ENCODE measurements at places on chromosomes 12 and 14.

DNA sequence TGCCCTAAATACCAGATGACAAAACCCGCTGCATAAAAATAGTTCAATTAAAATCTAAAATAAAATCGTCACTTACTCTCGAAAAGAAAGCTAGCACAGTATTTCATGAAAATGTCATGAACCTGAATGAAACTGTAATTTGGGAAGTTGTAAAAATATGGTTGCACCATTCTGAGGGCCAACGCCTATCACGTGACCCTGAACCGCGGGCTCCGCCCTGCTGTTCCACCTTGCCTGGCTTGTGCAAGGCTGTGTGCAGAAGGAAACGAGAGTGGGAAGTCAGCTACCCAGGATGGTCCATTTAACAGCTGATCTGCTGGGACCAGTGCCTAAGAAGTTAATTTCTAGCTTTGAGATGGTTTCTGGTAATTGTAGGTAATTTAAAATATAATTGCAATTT, 91.7 kb upstream of the BMP4 start:
- DNase-seq: no peak

DNA sequence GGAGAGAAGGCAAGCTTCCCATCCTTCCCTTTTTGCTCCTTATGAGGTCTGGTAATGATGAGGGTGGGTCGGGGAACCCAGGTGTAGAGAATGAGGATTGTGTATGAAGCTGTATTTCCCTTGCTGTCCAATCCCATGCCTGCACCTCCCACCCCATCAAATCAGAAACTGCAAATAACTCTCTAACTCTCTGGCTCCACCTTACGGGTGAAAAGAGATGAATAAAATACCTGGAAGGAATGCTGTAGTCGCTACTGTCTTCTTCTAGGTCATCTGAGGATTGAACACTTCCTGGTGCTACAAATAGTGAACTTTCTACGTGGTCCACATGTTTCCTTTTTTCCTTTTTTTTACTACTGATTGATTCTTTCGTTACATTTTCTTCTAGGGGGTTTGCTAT, 38.9 kb upstream of the DICER1 start:
- DNase-seq: no peak

GRCh38 chr14:29671034-29671433, 256.6 kb downstream of the PRKD1 start:
- DNase-seq: no peak

DNA sequence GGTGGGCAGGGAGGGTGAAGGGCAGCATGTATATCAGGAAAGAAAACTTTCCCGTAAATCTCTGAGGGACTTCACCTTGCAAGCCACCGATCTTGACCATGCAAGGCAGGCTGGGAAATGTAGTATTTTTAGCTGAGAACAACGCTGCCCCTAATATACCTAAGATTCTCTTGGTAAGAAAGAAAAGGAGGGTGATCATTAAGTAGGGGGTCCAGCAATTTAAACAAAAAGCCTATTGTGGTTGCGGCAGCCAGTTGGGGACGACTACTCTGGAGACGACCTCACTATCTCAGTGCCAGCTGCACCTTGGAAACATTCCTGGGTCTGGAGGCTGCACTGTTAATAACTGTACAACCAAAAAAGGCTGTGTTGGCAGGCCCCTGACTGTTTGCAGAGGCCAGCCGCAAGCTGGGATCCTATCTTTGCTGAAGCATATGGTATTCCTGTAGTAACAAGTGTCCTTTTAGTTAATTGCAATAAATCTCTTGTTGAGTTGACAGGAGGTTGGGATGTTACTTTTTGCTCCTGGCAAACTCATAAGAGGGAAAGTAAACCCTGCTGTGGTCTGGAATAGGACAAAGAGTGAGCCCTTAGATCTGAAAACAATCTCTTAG, 6.4 kb downstream of the APOLD1 start:
- no peak for DNase-seq

DNA sequence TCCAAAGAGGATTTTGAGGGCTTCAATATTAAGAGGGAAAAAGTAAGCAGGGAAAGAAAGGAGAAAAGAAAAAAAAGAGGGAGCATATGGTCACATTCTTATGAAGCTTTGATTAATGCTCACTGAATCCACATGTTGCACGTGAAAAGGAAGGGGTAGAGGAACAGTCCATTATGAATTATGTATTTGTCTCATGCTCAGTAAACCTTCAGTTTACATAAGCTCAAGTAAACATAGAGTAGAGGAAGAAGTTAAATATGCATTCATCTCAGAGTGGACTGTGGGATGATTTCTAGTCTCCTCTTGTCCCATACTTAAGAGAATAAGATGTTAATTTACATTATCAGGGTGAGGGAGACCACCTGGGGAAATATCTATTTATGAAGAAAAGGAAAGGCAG, 334.5 kb downstream of the IPO8 start:
- DNase-seq: no peak

DNA sequence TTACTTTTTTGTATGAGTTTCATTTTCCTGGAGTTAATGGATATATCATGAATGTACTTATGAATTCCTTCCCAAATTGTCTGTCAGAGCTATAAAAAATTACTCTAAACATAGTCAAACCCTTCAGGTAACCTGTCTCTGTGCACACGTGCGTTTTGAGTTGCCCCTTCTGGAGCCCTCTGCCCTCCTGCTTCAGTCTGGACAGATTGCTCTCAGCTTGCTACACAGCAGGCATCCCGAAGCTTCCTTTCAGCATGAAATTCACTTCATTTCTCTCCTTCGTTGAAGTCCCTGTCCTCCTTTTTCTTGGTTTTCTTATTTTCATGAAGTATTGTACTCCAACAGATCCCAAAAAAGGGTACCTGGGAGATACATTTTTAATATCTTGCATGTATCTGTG, 47.3 kb downstream of the FNTB start:
- no peak for DNase-seq

DNA sequence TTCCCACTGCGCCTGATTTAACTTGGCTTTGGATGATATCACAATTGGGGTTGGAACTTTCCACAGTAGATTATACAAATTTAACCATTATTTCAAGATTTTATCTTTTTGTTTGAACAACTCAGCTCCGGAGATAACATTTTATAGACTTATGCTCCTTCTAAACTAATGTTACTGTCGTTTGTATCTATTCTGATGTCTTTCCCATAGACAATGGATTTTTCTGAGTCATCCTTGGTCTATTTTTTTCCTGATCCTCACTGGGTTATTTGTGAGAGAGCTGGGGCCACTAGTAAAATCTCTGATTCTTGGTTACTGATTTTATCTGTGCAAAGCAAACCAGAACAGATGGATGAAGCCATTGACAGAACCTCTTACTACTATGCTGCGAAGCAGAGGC, 175.1 kb downstream of the SLC38A4 start:
- no peak for DNase-seq

DNA sequence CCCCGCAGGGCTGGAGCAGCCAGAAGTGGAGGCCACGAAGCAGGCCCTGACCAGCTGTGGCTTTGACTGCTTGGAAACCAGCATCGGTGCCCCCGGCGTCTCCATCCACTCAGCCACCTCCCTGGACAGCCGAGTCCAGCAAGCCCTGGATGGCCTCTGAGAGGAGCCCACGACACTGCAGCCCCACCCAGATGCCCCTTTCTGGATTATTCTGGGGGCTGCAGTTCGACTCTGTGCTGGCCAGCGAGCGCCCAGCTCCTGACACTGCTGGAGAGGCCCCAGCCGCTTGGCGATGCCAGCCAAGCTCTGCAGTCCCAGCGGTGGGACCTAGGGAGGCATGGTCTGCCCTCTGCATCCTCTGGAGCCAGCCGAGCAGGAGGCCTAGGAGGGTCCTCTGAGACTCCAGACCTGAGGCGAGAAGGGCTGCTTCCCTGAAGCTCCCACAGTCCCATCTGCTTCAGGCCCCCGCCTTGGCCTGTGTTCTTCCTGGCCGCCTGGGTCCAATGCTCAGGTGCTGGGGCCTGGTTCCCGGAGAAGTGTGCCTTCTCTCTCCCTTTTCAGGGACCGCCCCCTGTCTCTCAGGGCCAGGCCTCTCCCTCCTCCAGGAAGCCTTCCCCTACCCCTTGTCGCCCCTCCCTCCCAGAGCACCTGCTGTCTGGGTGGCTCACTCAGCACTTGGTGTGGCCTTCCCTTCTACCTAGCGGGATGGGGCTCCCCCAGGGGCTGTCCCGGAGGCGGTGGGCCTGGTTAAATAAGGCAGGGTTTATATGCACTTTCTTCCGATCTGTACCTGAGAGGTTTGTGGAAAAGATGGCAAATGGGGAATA, 23.0 kb downstream of the MVK start:
- no peak for DNase-seq
